ENCODE measurements at places on chromosomes 7 and 10. TPM values are rescaled to one million over a fixed set of nuclear protein-coding genes. Genes with fewer than 3 reads are reported as not detected.
A peak's percentile ranks its signal among the peaks of the same experiment; 100 is the strongest.

Gene HMX2
- 19.8 TPM for total RNA-seq

Gene ACSM6
- not detected for total RNA-seq

Gene OPN4
- total RNA-seq = not detected

Gene ABCA13
- total RNA-seq = 0.03 TPM

Gene SPDYE6
- not detected for total RNA-seq

Gene DGKI
- total RNA-seq = 17.7 TPM

Gene EGFR
- total RNA-seq = 0.16 TPM

Gene AKR1D1
- total RNA-seq = not detected

Gene MGAM2
- 0.03 TPM for total RNA-seq

Gene HOXA3
- total RNA-seq = 0.08 TPM

Gene TMEM139
- not detected for total RNA-seq

DNA sequence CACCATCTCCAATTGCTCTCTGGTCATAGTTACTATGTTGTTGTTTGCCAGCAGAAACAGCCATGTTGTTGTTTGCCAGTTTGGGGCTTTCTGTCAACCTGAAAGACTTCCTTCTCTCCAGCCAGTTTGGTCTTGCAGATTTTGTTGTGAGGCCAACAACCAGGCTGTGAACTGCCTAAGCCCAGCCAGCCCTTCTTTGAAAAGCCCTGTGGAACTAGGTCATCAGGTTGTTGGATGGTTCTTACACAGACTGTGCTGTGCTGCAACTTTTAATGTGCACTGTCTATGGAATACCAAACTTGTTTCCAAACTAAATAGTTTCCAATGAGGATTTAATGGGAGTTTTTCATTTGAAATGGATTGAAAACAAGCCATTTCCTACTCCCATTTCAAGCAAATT is 592.7 kb upstream of the GALNT17 start:
- no peak for DNase-seq

GRCh38 chr10:129570185-129570584 is 103.1 kb downstream of the MGMT start:
- no peak for DNase-seq

DNA sequence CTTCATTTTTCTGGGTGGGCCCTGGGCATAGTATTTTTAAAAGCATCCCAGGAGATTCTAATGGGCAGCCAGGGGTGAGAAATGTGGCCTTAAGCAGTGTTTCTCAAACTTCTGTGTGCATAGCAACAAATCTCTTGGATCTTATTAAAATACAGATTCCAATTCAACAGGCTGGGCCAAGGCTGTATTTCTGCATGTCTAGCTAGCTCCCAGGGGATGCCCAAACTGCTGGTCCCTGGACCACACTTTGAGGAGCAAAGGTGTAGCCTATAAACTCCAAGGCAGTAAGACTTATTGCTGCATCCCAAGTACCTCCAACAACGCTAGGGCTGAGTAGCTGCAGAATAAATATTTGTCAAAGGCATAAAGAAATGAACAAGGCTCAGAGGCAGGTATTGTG is 292.9 kb upstream of the ZMIZ1 start:
- DNase-seq = no peak

GRCh38 chr7:95550546-95550945 is 45.8 kb downstream of the PDK4 start:
- DNase-seq = no peak

GRCh38 chr7:155507576-155507975 is 38.8 kb downstream of the CNPY1 start:
- no peak for DNase-seq

DNA sequence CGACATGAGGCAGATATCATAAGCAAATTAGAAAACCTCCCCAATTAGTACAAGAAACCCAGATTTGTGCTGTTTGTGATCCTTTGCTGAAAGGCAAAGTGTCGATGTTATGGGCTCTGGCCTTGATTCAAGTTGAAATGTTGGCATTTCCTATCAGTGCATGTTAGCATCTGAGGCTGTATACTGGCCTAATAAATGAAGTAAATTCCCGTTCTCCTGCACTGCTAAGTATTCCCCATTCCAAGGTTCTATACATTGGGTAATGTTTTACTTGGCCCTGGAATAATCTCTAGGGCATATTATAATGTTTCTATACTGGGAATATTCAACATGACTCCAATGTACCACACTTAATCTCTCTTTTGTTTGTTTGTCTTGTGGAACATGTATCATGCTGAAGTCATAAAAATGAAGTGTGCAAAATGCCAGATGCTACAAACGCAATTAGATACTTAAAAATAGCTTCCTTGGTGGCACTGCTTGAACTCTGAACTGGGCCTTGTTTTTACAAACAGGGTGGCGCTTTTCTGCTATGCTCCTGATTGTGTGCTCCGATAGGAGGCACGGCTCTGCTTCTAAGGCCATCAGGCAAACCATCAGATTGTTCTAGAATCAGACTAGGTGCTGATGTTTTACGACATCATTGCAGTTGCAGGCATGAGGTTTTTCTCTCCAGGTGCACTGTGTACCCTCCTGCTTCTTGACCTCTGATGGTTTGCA is 156.7 kb upstream of the TCF7L2 start:
- no peak for DNase-seq

- no peak for DNase-seq
Observed at GRCh38 chr7:101031082-101031481, 11.2 kb downstream of the MUC17 start.

DNA sequence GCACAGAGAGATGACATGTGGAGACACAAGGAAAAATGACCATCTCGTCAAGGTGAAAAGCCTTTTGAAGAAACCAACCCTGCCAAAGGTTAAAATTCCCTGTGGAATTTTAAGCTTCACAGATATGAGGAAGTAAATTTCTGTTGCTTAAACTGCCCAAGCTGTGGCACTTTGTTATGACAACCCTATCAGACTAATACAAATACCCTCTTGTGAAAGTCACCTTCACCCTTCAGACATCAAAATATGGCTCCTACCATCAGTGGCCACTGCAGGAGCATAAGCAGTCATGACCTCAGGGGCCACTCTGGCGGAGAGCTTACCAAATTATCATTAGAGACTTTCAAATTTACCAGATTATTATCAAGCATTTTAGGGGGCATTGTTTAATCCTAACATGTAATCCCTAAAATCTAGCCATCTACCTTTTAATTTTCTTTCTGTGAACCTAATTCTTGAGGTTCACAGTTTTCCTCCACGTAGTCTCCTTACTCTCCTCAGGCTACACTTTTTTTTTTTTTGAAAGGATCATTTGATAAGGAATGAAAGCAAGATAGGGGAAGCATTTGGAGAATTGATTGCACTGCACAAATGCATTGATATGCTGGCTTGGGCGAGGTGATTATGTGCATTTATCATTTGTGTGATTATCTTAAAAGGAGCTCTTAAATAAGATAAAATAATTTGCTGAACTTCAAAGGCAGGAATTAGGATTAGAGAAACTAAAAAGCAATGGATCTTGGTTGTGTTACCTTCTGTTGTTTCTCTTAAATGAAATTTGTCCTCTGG is 90.3 kb downstream of the TMEM168 start:
- no peak for DNase-seq

DNA sequence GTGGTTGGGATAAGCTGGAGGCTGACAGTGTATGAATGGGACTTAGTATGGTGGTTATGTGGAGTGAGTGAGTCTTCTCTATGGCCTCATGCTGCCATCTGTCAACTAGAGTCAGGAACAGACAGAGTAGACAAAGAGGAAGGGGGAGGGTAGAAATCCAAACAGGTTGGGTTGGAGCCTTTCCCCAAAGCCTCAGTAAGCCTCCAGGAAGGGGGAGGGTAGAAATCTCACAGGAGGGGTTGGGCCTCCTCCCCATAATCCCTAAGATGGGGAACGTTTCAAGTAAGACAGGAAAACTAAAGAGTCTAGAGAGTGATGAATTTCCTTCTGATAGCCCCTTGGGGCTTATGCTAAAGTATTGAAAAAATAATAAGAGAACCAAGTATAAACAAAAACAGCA is 2.0 kb upstream of the AKR1B15 start:
- no peak for DNase-seq

GRCh38 chr10:36170943-36171501 is 528.9 kb upstream of the FZD8 start:
- DNase-seq = no peak

DNA sequence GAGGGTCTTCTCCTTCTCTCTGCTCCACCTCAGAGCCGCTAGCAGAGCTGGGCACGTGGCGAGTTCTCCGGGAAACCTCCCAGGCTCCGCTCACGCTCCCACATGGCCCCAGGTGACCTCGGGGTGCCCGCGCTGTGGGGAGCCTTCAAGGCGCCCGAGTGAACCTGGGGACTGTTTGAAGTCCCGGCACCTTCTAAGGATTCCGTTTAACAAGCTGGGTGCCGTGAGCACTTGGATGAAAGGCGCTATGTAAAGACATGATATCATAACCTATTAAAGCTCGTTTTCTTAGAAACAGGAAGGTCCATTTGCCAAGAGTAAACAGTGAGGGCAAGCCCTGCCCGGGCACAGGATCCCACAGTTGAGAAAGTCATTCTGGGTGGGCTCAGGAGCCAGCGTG is 15.8 kb upstream of the MYL10 start:
- DNase-seq = no peak

GRCh38 chr10:125392609-125393008 is 232.2 kb upstream of the CTBP2 start:
- DNase-seq = no peak

- DNase-seq = no peak
Observed at GRCh38 chr7:35727571-35727970, 32.6 kb upstream of the HERPUD2 start.

DNA sequence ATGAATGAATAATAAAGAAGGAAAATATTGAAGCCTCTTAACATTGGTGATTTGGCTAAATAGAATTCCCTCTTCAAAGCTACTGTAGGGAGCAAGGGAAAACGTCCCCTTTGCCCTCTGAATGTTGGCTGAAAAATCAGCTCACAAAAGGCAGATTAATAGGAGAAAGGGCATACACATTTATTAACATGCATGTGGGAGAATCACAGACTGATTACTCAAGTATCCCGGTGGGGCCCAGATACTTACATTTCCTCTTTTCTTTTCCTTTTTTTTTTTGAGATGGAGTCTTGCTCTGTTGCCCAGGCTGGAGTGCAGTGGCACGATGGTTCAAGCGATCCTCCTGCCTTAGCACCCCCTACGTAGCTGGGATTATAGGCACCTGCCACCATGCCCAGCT is 68.5 kb downstream of the HK1 start:
- no peak for DNase-seq

- peak; percentile 44 for DNase-seq
Observed at GRCh38 chr7:87416682-87417587, 58.5 kb downstream of the ABCB4 start.

GRCh38 chr10:45561952-45562351 is 110.6 kb downstream of the ZFAND4 start:
- DNase-seq = no peak
